ENCODE measurements at places on chromosomes 2 and 18.

GRCh38 chr2:66968946-66969345 is 428.2 kb upstream of the ETAA1 start:
- no peak for DNase-seq

DNA sequence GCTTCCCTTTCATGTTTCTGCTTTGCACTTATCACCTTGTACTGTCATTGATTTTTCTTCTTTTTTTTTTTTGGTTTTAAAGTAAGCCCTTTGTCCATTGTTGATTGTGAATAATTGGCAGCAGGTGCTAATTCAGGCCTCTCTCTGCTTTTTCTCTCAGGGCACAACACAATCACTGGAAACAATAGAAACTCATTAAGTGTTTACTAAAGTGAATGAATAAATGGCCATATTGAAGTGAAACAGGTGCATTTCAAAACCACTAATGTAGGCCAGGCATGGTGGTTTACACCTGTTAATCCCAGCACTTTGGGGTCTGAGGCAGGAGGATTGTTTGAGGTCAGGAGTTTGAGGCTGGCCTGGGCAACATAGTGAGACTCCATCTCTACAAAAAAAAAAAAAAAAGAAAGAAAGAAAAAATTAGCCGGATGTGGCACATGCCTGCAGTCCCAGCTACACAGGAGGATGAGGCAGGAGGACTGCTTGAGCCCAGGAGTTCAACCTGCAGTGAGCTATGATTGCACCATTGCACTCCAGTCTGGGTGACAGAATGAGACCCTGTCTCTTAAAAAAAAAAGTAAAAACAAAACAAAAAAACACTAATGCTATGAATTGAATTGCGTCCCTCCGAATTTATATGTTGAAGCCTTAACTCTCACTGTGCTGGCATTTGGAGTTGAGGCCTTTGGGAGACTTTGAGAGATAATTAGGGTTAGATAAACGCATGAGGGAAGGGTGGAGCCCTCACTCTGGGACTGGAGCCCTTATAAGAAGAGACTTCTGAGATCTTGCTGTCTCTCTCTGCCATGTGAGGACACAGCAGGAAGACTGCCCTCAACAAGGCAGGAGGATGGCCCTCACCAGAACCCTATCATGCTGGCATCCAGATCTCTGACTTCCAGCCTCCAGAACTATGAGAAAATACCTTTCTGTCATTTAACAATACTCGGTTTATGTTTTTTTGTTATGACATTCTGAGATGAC is 19.9 kb downstream of the SLC38A11 start:
- no peak for DNase-seq

DNA sequence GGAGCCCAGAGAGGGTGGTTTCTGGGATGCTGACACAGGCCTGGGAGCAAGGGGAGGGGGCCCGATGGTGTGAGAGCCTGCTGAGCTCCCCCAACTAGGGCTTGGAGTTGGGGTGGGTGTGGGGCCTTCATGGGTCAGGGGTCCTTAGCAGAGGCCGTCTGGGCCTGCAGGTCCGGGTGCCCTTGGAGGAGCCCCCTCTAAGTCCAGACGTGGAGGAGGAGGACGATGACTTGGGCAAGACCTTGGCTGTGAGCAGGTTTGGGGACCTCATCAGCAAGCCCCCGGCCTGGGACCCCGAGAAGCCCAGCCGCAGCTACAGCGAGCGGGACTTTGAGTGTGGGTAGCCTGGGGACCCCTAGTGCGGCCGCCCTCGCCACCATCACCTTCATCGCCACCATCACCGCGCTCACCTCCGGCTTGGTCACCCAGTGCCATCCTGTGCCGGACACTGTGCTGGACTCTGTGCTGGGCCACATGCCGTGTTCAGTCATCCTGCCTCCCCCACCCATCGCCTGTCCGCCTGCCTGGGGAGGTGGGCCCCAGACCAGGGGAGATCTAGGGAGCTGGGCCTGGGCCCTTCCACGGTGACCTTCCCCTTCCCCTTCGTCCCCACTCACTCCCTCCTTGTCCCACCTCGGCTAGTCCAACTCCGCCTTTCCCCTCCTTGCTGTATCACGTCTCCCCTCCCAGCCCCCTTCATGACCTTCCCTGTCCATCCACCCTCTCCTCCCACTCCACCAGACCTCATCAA is 980 bp downstream of the SLC4A3 start:
- no peak for DNase-seq

GRCh38 chr2:226873051-226873620 is 37.3 kb downstream of the RHBDD1 start:
- no peak for DNase-seq

GRCh38 chr2:133040170-133040569 is 370.2 kb upstream of the LYPD1 start:
- DNase-seq = no peak

Measured in hippocampal formation (tissue), 2 donors.